ENCODE measurements at places on chromosomes 7 and 10.

- DNase-seq = no peak
Measured at GRCh38 chr7:102089175-102090098, 197.2 kb upstream of the SH2B2 start.

- no peak for DNase-seq
Measured at GRCh38 chr7:23349484-23350157, 50.5 kb downstream of the MALSU1 start.

DNA sequence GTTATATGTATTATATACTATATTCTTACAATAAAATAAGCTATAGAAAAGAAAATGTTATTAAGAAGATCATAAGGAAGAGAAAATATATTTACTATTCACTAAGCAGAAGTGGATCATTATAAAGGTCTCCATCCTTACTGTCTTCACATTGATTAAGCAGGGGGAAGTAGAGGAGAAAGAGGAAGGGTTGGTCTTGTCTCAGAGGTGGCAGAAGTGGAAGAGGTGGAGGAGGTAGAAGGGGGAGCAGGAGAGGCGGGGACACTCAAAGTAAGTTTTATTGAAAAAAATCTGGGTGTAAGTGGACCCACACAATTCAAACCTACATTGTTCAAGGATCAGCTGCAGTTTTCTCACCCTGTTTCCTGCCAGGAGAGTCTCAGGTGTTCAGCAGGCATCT is 28.9 kb upstream of the ERCC6 start:
- DNase-seq = no peak

GRCh38 chr10:64312876-64313275 is 791.7 kb downstream of the REEP3 start:
- DNase-seq = no peak

GRCh38 chr7:155531681-155532080 is 14.7 kb downstream of the CNPY1 start:
- no peak for DNase-seq

- DNase-seq = no peak
Measured at GRCh38 chr7:34837801-34838201, 179.8 kb downstream of the NPSR1 start.

- DNase-seq = no peak
Measured at GRCh38 chr7:101615446-101615845, 13.7 kb downstream of the MYL10 start.

All from stimulated activated naive CD4-positive, alpha-beta T cell (primary cell).